ENCODE measurements at places on chromosomes 2 and 18.

DNA sequence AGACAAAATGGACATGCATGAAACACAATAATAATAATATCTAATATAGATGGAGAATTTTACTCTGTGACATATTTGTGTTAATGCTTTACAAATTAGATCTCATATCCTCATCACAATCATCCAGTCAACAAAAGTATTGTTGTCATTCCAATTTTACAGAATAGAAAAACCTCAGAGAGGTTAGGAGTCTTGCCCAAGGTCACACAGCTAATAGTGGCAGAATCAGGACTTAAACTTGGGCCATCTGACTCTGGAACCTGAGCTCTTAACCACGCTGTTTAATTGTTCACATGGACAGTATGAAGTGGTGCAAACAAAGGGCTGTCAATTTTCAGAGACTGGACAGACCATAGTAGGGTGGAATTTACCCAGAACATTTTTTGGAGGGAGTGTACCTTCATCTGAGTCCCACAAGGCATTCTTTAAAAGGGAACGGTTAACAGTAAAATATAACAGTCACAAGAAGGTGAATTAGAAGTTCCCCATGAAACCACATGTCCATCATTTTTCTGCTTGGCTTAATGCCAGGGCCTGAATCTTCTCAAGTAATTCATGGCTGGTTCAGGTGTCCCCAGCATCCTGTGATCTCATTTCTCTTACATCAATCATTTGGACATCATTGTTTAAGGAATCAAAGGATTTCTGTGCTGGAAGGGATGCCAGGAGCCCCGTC is 35.4 kb upstream of the CCDC93 start:
- DNase-seq, result no peak

GRCh38 chr18:59657012-59657411 is 40.2 kb downstream of the CCBE1 start:
- DNase-seq, result no peak

GRCh38 chr2:134142341-134142738 is 111.5 kb upstream of the MGAT5 start:
- DNase-seq, result no peak

DNA sequence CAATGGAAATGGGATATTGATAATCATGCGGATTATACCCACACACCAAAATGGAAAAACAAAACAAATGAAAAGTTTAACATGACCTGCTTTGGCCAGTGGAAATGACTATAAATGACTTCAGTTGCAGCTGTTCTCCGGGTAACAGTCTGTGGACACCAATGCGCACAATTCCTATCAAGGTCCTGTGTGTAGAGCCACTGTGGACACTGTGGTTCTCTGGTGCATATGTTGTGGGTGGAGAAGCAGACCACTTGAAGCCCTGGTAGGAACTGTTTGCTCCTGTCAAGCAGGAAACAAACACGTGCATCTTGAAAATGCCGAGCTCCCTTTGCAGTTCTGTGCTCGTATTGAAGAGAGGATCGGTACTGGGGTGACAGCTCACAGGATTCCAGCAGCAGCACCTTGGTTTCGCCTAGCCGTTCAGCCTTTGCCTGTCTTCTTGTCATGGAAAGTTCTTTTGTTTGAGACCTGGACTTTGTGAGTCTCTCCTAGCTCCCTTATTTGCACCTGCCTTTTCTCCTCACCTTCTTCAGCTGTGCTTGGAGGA is 32.9 kb downstream of the NCK2 start:
- DNase-seq, result no peak

DNA sequence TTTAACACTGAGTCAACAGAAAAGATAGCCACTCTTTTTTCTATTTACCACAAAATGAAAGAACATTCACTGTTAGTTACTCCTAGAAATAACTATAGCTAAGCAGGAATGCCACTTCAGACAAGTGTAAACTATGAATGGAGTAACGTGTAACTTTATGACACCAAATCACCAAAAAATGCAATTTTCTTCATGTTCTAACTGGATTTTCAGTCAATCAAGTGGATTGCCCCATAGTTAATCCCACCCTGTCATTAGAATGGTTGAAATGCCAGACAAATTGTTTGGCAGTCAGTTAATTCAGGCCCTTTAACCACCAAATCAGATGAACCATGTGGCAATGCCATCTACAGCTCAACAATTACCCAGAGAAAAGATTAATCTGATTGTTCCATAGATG is 9.9 kb downstream of the EPHA4 start:
- DNase-seq, result no peak

GRCh38 chr18:31657823-31658669 is 26.3 kb downstream of the B4GALT6 start:
- DNase-seq, result no peak

GRCh38 chr18:65659912-65660311 is 90.9 kb upstream of the CDH7 start:
- no peak for DNase-seq

DNA sequence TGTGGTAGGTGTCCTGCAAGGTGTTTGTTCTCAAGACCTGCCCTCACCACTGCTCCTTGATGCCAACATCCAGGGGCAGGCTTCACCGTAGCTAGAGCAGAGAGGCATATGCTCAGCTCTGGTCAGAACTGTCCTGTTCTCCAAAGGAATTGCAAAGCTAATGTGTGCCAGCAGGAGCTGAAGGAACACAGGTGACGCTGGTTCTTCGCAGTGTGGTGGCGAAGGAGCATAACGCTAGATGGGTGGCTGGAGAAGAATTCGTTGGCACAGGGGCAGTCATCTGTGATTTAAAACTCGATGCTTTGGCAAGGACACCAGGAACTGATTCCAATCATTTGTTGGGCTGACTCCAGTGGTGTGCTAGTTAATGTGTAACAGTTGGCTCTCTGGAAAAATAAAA is 11.4 kb upstream of the PER2 start:
- no peak for DNase-seq

DNA sequence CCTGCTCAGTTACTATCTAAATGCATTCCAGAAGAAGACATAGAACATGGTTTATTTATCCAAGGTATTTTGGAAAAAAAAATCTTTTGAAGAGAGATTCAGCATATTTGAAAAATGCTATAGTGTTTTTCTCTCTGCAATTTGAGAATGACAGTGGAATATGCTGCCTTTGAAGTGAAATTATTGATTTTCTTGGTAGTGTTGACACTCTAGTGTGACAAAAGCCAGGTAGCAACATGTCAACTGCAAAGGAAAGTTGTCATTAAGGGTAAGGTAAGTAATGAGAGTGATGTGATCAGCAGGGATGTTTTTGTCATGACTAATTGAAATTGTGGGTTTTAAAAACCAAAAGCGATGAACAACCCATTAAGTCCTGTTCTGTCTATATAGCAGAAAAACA is 1387.1 kb upstream of the TMEFF2 start:
- DNase-seq, result no peak

DNA sequence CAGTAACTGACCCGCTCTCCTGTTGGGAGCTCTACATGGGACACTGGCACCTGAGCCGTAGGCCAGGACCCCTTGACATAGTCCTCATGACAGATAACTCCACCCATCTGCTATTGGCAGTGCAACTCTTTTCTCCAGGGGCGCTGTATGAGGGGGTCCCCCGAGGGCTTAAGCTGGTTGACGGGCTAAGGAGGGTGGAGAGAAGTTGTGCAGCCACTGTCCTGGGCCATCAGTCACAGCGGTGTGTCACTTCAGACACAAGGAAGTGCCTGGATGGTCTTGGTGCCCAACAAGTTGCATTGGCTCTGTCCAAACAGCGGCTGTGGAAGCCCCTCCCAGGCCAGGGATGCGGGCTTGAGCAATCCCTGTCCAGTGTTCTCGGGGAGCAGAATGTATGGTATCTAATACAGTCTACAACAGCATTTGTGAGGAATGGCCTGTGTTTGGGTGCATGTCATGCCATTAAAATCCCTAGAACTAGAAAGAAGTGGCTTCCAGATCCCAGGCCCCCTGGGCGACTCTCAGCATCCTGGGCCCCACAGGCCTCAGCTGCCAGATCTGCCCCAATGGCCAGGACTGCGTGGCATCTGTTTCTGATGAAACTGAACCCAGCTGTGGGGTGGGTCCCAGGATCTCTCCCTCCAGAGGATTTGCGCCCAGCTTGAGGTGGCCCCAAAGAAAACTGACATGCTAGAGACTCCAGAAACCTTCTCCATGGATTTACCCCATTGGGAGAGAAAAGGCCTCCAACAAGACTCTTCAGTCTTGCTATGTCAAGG is 23.3 kb downstream of the TTC32 start:
- peak; percentile 40 for DNase-seq

DNA sequence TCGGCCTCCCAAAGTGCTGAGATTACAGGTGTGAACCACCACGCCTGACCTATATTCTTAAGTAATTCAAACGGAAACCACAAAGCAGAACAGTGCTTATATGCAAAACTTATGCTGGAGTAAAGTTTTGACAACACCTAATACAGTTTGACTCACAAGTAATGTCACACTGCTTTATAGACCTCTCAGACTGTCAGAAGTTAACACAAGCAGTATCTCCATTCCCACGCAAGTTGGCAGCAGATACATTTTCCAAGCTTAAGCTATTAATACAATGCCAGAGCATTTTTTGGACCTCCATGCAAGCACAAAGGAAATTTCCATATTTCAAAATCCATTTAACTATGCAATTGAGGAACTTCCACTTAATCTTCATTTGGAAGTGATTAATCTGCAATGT is 21.0 kb upstream of the SANBR start:
- DNase-seq, result no peak

- no peak for DNase-seq
Observed at GRCh38 chr2:27544143-27544821, 38.6 kb upstream of the ZNF512 start.

GRCh38 chr2:71064754-71065621 is 3.5 kb upstream of the NAGK start:
- no peak for DNase-seq

- DNase-seq, result no peak
Observed at GRCh38 chr2:24147364-24147763, 24.1 kb downstream of the FAM228B start.

- no peak for DNase-seq
Observed at GRCh38 chr2:240598311-240598911, 11.9 kb downstream of the CAPN10 start.

DNA sequence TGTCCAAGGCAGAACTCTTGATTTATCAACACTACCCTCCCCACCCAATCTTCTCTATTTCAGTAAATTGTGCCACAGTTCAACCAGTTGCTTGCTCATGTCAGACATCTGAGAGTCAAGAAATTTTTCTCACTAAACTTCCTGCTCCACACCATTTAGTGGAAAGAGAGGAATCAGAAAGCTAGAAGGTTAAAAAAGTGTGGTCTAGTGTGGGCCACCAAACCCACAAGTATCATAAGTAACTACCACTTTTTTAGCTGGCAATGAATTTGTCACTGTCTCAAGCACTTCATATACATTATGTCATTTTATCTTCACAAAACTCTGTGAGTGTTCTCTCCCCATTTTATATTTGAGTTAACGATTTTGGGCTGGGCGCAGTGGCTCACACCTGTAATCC is 16.6 kb upstream of the MSTN start:
- DNase-seq, result no peak

Measured in coronary artery (tissue), 2 donors.